ENCODE measurements at places on chromosomes 4 and X. TPM values are rescaled to one million over a fixed set of nuclear protein-coding genes. Genes with fewer than 3 reads are reported as not detected.

DNA sequence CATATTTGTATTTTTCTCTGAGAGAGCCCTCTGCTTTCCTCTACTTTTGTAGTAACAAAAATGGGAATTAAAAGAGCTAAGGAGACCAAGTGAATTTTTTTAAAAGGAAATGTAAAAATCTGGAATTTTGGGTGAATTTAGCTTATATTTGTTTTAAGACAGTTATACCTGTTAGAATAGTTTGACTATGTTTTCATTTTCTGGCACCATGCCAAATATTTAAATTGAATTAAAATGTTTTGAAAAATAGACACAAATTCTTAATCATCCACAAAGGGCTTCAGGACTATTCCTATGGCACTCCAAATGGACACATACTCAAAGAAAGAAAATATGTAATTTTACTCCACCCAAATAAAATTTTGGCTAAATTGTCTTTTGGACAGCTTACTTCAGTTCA, 209.6 kb downstream of the SH3BGRL start:
- H3K27ac ChIP-seq: no peak overlapping the region
- H3K27me3 ChIP-seq: no peaks in the 10 kb centered on the region
- no peak for DNase-seq
- no peaks in the 10 kb centered on the region for H3K4me1 ChIP-seq
- no peaks in the 10 kb centered on the region for H3K36me3 ChIP-seq

- H3K4me3 ChIP-seq: no peak overlapping the region
- H3K27ac ChIP-seq: no peak overlapping the region
- H3K4me1 ChIP-seq: peaks cover 15% of the 10 kb centered on the region
- no peaks in the 10 kb centered on the region for H3K27me3 ChIP-seq
- H3K36me3 ChIP-seq: no peaks in the 10 kb centered on the region
Observed at GRCh38 chr4:101183666-101184373, 163.5 kb downstream of the PPP3CA start.

GRCh38 chr4:87192145-87192919, 28.1 kb downstream of the KLHL8 start:
- H3K36me3 ChIP-seq: no peaks in the 10 kb centered on the region
- DNase-seq: no peak
- H3K4me1 ChIP-seq: no peaks in the 10 kb centered on the region

DNA sequence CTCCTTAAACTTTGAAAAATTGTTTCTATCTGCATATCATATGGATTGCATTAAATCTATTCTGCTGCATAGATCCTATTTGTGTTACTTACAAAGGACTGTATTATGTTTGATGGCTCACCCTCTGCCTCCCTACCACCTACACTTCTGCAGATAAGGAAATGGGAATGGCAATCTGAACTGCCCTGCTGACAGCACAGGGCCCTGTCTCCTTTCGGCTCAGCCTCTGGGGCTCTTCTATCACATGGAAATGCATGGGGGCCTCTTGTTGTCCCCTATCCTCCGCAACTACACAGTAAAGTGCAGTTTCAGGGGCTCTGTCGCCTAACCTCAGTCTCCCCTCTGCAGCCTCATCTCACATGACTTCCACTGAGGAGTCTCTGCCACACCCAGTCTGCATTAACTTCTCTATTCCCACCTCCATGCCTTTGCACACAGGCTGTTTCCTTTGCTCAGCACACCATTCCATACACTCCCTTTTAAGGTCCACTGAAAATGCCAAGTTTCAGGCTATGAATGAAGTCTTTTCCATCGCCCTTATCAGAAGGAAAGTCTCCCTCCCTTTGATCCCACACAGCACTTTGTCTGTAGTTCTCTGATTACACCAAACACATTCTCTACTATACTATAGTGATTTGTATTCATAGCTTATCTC, 12.5 kb downstream of the RELL1 start:
- no peak for DNase-seq
- H3K4me3 ChIP-seq: no peak overlapping the region

- no peak for DNase-seq
- H3K36me3 ChIP-seq: no peaks in the 10 kb centered on the region
- no peak overlapping the region for H3K4me3 ChIP-seq
- H3K4me1 ChIP-seq: peaks cover 29% of the 10 kb centered on the region
- no peaks in the 10 kb centered on the region for H3K27me3 ChIP-seq
Observed at GRCh38 chr4:37757121-37757520, 69.4 kb upstream of the PGM2 start.

GRCh38 chrX:23902419-23902818, 5.3 kb downstream of the APOO start:
- H3K27me3 ChIP-seq: no peaks in the 10 kb centered on the region
- peak overlapping the region; percentile 24 for H3K4me3 ChIP-seq
- no peak for DNase-seq
- no peaks in the 10 kb centered on the region for H3K36me3 ChIP-seq
- H3K27ac ChIP-seq: peak overlapping the region; percentile 73

GRCh38 chrX:15072880-15073279, 197.0 kb downstream of the ASB9 start:
- no peaks in the 10 kb centered on the region for H3K4me1 ChIP-seq
- DNase-seq: no peak
- H3K27me3 ChIP-seq: no peaks in the 10 kb centered on the region
- no peaks in the 10 kb centered on the region for H3K36me3 ChIP-seq
- H3K27ac ChIP-seq: no peak overlapping the region

DNA sequence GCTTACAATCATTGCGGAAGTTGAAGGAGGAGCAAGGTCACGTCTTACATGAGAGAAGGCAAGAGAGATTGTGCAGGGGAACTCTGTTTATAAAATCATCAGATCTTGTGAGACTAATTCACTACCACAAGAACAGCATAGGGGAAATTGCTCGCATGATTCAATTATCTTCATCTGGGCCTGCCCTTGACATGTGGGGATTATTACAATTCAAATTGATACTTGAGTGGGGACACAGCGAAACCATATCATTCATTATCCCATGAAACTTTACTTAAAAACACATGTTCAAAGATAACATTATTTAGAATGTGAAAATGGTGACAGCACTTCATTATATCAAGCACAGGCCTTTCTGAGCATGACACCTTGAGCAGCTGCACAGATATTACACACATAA, 1087.8 kb downstream of the C4orf33 start:
- no peak overlapping the region for H3K27ac ChIP-seq
- no peak for DNase-seq
- H3K27me3 ChIP-seq: no peaks in the 10 kb centered on the region

Gene GSX2
- total RNA-seq: not detected

Gene SPINK2
- total RNA-seq: not detected

Gene F9
- not detected for total RNA-seq

Gene STS
- total RNA-seq: 9.7 TPM

Gene NDST4
- total RNA-seq: not detected

Gene ARMCX6
- total RNA-seq: 36.5 TPM

Gene TMEM271
- total RNA-seq: not detected

Gene ZFP92
- total RNA-seq: 4.5 TPM

Gene GUCY2F
- total RNA-seq: 0.18 TPM

All from lower lobe of right lung (tissue), 2 donors.